CD8-positive, alpha-beta T cell (primary cell): ENCODE measurements at places on chromosomes 13 and 19. TPM values are rescaled to one million over a fixed set of nuclear protein-coding genes. Genes with fewer than 3 reads are reported as not detected.

GPR12 gene
- not detected for total RNA-seq

- no peak for DNase-seq
Observed at GRCh38 chr13:32804673-32805230, 211.5 kb upstream of the KL start.

RELB gene
- total RNA-seq: 168 TPM

DNA sequence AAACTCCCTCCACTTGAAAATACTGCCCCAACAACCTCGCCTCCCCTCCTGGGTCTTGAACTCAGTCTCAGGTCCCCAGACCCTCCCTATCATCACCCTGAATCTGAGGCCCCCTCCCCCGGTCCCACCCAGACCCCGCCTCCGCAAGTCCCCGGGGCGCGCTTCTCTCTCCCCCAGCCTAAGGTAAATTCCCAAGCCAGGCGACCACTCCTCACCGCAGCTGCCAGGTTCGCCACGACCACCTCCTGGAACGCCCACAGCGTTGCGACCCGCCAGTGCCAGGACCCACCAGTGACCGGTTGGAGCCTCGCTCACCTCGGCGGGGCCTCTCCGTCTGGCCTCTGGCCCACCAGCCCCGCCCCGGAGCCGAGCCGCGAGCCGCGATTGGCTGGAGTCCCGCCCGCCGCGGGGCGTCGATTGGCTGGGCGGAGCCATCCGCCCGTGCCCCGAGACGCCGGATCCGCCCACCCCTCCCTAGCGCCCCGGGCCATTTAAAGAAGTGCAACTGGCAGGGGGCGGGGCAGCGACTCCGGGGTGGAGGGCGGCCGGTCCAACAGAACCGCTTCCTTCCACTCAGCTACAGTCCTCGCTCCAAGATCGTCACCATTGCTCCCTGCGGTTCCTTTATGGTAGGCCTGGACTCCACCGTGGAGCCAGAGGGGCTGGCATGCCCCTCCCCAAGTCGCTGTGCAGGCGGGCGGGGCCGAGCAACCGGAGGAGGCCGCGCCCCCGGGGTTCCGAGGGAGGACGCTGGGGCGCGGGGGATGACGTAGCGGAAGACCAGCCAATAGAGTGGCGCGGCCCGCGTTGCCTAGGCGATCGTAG lies at the start of gene SERTAD3:
SERTAD3 (minus strand) TSS at position 336 of the 825 bp plus-strand sequence. CDS start 2,255 bp downstream, outside the sequence.
- DNase-seq: peak; percentile 98

OVOL3 gene
- total RNA-seq: not detected

- DNase-seq: no peak
Observed at GRCh38 chr19:52034051-52034728, 6.0 kb upstream of the ZNF614 start.

OBI1 gene
- 3.5 TPM for total RNA-seq

ANGPTL8 gene
- total RNA-seq: not detected

GNG7 gene
- total RNA-seq: 2.9 TPM

DNA sequence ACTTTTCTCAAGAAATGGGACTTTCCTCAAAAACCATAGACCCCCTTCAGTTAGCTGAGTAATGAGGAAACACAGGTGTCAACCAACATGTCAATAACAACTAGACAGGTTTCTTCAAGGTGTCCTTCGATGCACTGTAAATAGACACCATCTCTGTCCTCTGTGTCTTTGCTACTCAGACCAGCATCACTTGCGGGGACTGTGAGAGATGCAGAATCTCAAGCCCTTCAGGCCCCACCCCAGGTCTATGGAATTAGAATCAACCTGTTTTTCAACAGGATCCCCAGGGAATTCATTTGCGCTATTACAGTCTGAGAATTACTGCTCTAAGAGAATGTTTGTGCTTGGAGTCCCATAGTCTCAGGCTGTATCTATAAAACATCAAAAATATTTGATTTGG lies 469.9 kb downstream of the COG6 start:
- no peak for DNase-seq

GRCh38 chr19:47157431-47158321 lies 27.0 kb downstream of the SAE1 start:
- DNase-seq: peak; percentile 80

LRFN3 gene
- 2.2 TPM for total RNA-seq

RXFP2 gene
- total RNA-seq: not detected

BRCA2 gene
- 2.6 TPM for total RNA-seq

FXYD3 gene
- total RNA-seq: not detected

LRRC63 gene
- total RNA-seq: 0.22 TPM

CYP4F8 gene
- not detected for total RNA-seq

- no peak for DNase-seq
Observed at GRCh38 chr13:100883453-100883852, 208.9 kb upstream of the TMTC4 start.

DNA sequence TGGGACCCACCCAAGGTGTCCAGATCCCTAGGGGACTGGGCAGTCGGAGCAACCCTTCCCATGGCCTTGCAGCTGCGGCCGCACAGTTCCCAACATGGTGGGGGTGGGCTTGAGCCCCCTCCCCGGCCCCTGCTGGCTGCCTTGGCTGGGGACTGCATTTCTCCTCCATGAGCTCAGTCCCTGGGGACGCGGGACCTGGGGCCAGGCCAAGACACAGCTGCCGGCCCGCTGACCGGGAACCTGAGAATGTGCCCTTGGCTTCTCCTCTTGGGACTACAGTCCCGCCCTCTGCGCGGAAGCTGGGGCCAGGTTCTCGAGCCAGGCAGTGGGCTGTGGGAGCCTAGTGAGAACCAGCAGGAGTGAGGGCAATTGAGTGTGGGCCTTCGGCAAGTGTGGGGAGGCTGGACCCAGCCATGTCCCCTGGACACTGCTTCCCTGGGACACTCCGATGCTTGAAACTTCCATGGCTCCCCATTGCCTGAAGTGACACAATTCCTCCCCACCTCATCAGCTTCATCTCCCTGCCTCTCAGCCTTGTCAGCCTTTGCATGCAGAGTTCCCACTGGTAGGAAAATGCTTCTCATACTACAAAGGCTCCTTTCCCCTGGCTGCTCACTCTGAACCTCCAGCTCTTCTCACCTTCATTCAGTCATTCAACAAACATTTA lies 13.1 kb upstream of the NOTCH3 start:
- DNase-seq: no peak

GRCh38 chr13:101556676-101557123 lies 104.2 kb downstream of the ITGBL1 start:
- DNase-seq: no peak

DNA sequence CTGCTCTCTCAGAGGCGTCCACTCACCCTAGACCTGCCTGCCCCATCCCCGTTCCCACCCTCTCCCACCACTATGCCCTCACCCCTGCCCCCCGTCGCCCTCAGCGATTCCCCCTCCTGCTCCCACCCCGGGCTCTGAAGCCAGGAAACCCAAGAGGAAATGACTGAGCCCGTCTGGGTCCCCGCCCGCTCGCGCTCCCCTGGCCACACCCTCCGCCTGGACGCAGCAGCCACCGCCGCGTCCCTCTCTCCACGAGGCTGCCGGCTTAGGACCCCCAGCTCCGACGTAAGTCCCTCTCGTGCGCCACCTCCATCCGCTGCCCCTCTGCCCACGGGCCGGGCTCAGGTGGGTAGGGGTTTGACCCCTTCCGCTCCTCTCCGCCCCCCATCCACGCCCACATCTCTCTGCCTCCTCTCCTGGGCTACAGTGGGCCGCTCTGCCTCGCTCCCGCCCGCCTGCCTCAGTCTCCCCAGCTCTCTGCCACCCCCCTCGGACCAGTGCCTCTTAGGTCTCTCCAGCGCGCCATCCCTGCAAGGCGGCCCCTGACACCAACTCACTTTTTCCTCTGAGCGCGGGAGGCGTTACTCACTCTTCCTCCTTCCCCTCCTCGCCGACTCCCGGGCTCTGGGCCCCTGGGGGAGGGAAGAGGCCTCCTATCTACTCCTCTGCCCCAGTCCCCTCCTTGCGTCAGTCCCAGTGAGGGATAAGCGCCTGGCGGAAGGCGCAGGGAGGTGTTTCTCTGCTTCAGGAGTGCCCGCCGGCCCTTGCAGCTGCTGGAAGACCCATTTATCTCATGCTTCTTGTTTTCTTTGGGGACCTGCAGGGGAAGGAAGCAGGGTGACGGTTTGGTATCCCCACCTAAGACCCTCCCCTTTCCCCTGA lies at the start of gene FXYD5:
FXYD5 (plus strand) TSS at position 211 of the 882 bp plus-strand sequence. CDS start 816 bp downstream, outside the sequence.
- peak; percentile 76 for DNase-seq

DNA sequence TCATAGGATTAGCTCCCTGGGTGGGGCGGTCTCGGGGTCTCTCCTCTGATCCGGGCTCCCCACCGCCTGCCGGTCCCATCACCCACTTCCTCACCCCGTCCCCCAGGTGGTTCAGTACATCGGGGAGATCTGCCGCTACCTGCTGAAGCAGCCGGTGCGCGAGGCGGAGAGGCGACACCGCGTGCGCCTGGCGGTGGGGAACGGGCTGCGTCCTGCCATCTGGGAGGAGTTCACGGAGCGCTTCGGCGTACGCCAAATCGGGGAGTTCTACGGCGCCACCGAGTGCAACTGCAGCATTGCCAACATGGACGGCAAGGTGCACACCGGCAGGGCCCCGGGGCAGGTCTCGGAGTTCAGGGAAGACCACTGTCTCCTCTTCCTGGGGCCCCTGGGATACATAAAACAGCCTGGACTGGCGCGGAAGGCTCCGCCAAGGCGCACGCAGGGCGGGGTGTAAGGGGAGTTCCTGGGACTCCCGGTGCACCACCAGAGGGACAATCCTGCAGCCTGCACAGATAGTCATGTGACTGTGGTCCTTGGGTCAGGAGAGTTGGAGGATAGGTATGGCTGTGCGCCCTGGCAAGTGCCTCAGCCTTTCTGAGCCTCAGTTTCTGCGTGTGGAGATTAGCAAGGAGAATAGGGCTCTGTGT lies 14.2 kb upstream of the PGLS start:
- no peak for DNase-seq

GRCh38 chr19:49837009-49837310 lies 14.0 kb upstream of the PTOV1 start:
- no peak for DNase-seq

GRCh38 chr19:7595466-7596133 lies at the start of gene CAMSAP3:
CAMSAP3 (plus strand) TSS chr19:7595863; CDS start chr19:7596003, 140 bp downstream.
- peak; percentile 27 for DNase-seq

DNA sequence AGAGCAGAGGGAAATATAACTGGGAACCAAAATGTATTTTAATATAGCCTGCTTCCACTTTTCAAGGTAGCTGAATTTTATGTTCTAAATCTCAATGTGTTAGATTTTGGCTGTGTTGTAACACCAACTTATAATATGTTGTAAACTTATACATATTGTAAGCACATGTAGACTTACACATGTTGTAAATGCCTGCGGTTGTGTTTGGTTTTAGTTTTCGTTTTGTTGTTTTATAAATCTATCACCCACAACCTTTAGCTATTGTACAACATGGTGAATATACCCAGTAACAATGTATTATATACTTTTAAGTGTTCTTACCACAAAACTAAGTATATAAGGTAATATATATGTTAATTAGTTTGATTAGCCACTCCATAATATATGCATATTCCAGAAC lies 15.6 kb downstream of the KCTD4 start:
- DNase-seq: no peak

DNA sequence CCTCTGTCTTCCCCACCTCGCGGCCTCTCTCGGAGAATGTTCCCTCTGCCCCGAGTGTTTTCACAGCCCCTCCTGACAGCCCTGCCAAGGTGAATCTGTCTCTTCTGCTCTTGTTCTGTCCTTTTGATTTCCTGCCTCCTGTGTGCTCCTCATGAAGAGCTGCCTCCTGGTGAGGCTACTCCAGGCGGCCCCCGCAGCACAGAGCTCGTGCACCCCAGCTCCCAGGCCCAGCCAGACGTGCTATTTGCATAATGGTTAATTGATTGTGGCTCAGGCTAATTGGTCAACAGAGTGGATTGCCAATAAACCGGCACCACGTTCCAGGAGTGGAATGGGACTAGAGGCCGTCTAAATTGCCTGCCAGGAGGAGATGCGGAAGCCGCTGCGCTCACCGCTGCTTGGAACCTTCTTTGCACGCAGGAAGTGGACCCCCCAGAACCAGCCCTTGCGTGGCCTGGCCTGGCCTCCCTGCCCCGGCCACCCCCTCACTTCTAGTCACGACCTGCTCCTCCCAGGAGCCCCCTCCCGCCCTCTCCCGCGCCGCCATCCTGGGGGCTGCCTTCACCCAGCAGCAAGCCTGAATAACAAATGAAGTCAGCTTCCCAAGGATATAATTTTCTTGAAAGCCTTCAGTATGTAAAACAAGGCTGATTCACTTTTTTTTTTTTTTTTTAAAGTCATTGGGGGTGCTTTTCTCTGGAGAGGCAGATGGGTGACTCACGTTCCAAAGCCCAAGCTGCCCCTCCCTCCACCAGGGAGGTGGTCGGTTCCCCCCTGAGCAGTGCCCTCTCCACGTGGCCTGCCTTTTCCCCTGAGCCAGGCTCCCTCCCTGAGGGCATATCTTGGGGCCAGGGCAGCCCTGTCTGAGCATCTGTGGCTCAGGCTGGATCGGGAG lies 144.0 kb downstream of the KDM4B start:
- no peak for DNase-seq

GRCh38 chr13:43744261-43745031 lies 42.3 kb downstream of the ENOX1 start:
- no peak for DNase-seq

LILRB1 gene
- total RNA-seq: 0.87 TPM

GRCh38 chr19:38213911-38214625 lies 10.0 kb downstream of the DPF1 start:
- peak; percentile 50 for DNase-seq

DNA sequence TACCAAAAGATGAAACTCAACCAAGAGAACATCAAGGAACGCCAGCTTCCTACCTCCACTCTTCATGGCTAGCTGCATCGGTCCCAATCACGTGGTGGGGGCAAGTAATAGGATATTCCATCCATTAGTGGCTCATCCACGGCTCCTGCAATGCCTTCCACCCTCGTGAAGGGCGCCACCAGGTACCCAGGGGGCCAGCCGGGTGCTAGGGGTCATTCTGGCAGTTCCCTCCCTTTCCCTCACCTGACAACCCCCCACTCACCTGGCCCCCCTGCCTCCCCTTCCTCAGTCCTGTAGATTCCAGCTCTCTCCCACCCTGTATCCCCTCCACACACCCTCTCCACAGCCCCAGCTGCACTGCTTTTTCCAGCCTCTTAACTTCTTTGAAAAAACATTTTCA lies 161.9 kb downstream of the URI1 start:
- DNase-seq: no peak

ATCAY gene
- total RNA-seq: not detected

CEACAM7 gene
- total RNA-seq: not detected

ZNF829 gene
- 6.2 TPM for total RNA-seq

DNA sequence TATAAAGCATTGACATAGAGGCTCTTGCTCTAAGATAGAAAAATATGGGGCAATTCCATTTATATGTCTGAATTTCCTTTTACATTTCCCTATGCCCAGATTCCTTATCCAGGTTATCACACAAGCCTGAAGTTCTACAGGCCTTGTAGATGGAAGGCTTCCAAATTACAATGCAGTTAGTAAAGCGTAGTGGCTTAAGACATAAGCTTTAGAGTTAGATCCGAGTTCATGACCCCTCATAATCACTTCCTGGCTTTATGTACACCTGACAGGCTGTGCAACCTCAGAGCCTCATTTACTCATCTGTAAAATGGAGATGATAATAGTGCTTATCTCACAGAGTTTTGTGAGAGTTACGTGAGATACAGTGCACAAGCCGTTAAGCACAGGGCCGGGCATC lies 173.5 kb downstream of the SLC7A1 start:
- no peak for DNase-seq

CRX gene
- not detected for total RNA-seq
